ENCODE measurements at places on chromosomes 6 and 20. TPM values are rescaled to one million over a fixed set of nuclear protein-coding genes. Genes with fewer than 3 reads are reported as not detected.

DNA sequence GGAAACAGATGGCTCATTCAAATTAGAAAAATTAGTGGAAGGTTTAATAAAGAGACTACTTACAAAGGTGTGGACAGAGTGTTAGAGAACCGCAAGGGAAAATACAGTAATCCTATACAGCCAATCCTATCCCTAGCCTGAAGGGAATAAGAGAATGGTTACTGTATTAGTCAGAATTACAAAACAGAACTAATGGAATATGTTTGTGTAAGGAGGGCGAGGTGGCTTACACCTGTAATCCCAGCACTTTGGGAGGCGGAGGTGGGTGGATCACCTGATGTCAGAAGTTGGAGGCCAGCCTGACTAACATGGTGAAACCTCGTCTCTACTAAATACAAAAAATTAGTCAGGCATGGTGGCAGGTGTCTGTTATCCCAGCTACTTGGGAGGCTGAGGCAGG lies 16.3 kb upstream of the TRPC4AP start:
- H3K27ac ChIP-seq, result no peak overlapping the region
- DNase-seq, result no peak
- H3K4me3 ChIP-seq, result no peak overlapping the region
- H3K27me3 ChIP-seq, result no peaks in the 10 kb centered on the region

- H3K36me3 ChIP-seq, result no peaks in the 10 kb centered on the region
- H3K4me1 ChIP-seq, result no peaks in the 10 kb centered on the region
- no peak overlapping the region for H3K4me3 ChIP-seq
- no peak for DNase-seq
- no peak overlapping the region for H3K27ac ChIP-seq
- H3K27me3 ChIP-seq, result no peaks in the 10 kb centered on the region
These were observed 75.0 kb downstream of the BCKDHB start for GRCh38 chr6:80181352-80182081.

DNA sequence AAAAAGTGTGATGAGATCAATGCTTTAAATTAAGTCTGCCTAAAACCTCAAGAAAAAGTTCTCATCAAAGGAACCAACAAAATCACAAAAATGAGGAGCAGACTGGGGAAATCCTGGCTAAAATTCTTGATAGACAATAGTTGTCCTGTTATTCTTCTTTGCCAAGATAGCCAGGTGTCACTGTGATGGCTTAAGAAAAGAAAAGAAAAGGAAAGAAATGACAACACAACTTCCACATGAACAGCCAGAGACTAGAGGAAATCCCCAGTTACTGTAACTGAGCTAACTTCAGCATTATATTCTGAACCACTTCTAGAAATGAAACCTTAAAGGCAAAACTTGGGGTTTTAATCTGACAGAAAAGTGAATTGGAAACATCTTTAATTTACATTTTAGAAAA lies 129.6 kb downstream of the CD24 start:
- H3K27me3 ChIP-seq, result no peaks in the 10 kb centered on the region
- H3K36me3 ChIP-seq, result no peaks in the 10 kb centered on the region
- no peak for DNase-seq
- H3K4me1 ChIP-seq, result no peaks in the 10 kb centered on the region

DNA sequence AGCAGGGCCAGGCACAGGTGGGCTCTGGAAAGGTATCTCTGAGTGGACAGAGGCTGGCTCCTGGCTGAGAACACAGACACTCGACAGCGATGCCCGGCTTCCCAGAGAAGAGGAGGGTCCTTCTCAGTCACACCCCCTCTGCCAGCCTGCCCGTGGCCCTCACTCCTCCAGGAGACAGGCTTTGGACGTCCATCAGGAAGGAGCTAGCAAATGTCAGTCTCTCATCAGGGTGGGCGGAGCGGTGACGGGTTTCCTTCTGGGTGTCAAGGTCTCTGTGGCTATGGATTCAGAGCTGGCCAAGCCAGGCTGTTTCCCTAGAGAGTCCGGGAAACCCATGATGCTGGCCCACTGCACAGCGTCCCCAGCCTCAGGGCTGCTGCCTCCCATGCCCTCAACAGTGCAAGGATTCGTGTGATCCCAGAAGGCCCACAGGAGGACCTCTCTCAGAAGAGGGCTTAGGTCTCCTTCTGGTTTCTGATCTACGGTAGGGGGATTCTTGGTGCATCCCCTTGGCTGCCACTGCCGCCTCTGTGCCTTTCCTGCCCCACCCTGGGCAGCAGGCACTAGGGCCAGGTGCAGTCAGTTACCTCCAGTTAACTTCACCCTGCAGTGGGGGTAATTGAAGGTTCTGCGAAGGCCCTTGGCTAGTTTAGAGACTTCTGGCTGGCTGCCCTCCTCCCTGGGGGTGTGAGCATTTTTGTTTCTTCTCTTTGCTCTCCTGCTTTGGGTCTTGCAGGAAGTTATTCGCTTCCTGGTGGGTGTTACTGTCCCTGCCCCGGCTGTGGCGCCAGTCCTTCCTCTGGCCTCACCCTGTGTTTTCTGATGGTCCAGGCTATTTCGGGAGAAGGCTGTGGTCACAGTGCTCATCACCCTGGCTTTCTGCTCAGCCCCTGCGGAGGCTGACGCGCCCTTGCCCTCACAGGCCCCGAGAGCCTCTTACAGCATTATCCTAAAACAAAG lies 80.2 kb downstream of the CDH4 start:
- no peak for DNase-seq
- H3K36me3 ChIP-seq, result peaks cover 2% of the 10 kb centered on the region
- H3K4me1 ChIP-seq, result peaks cover 7% of the 10 kb centered on the region
- H3K27ac ChIP-seq, result no peak overlapping the region
- H3K4me3 ChIP-seq, result no peak overlapping the region
- H3K27me3 ChIP-seq, result no peaks in the 10 kb centered on the region

DNA sequence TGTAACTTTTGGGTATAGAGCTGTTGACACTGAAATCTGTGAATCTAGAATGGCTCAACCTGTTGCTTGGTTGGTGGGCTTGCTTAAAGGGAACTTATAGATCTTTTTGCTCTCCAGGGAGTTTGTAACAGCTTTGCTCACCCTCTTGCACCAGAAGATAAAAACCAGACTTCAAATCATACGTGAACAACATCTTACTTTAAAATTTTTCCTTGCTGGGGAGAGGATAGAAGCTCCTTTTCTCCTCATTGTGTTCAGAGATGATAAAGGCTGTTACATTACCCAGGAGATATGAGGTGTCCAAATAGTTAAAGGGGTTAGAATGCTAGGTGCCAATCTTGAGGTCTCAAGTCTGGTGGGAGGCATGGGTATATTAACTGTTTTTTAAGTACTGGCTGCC lies 46.8 kb downstream of the RALGAPB start:
- H3K36me3 ChIP-seq, result peaks cover 7% of the 10 kb centered on the region
- no peaks in the 10 kb centered on the region for H3K27me3 ChIP-seq
- no peak for DNase-seq
- H3K27ac ChIP-seq, result no peak overlapping the region
- H3K4me1 ChIP-seq, result no peaks in the 10 kb centered on the region

The NOTCH4 gene
- total RNA-seq, result 8.5 TPM

Data from spinal cord (tissue), 10 donors.